Thyroid gland (tissue), 4 donors: ENCODE measurements at places on chromosomes 5 and 9.

GRCh38 chr5:171188016-171188415, 121.0 kb upstream of the TLX3 start:
- DNase-seq, result no peak

DNA sequence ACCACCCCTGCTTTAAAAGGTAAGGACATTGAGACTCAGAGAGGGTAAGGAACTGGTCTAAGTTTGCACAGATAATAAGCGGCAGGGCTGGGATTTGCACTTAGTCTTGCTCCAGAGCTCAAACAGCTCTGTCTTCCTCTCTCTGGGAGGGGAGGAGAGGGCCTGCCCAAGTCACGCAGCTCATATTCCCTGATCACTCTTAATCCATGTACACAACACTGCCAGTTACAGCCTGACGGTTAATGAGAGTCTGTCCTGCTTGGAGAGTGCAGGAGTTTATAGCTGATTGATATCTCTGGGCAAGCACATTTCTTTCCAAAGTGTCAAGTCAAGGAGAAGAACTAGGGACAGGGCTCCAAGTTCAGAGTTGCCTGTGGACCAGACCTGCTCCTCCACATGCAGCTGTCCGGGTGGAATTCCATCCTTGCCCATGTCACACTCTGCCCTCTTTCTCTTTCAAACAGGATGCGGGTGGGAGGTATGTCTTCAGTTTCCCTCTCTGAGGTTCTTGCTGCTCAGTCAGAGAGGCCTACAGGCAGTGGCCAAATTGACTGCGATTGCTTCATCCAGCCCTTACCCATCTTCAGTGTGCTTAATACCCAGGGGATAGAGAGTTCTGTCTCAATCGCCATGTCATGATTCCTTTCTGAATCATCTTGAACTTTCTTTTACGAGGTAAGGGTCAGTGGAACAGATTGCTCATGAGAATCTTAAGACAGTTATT, 54.5 kb downstream of the GALNT12 start:
- no peak for DNase-seq

GRCh38 chr5:158473016-158473635, 614.2 kb upstream of the CLINT1 start:
- DNase-seq, result no peak

- no peak for DNase-seq
These were observed 24.4 kb upstream of the RASA1 start for GRCh38 chr5:87243161-87243844.

GRCh38 chr9:73091909-73092308, 59.8 kb upstream of the ANXA1 start:
- no peak for DNase-seq

GRCh38 chr5:132281856-132282614, 12.2 kb upstream of the SLC22A4 start:
- DNase-seq, result no peak

DNA sequence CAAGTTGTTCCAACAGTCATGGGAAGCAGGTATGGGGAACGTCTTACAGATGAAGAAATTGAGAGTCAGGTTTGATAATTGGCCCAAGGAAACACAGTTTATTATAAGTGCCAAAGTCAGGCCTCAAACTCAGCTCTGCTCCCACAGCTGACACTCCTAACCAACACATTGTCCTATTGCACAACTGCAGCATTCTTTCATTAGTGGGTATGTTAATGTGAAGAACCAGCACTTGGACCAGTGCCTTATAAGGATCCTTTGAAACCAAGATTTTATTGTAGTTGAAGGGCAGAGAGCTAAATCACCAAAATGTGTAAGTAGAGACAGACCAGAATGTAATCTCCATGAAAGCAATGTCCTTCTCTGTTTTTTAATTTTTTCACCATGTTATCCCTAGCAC, 56.1 kb downstream of the GRIA1 start:
- DNase-seq, result no peak

- DNase-seq, result no peak
These were observed 71.5 kb downstream of the NR6A1 start for GRCh38 chr9:124699575-124699974.

GRCh38 chr9:34689116-34689470, 2.0 kb downstream of the CCL19 start:
- DNase-seq, result no peak

GRCh38 chr9:107208121-107208520, 75.0 kb upstream of the RAD23B start:
- no peak for DNase-seq

GRCh38 chr9:101443364-101443771, 7.8 kb upstream of the ALDOB start:
- no peak for DNase-seq

DNA sequence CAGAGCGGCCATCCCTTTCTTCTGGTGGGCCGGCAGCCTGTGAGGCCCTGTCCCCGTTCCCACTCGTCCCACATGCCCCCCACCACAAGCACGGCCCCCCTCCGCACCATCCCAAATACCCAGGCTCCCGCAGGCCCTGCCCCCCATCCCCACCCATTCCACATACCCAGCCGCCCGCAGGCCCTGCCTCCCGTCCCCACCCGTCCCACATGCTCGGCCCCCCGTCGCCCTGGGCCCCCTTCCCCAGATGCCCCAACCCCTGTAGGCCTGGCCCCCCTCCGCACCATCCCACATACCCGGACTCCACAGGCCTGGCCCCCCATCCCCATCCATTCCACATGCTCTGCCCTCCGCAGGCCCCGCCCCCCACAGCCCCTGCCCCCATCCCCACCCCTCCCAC, 11.5 kb downstream of the SLC6A19 start:
- no peak for DNase-seq

GRCh38 chr5:132381614-132382013, 12.1 kb downstream of the SLC22A5 start:
- no peak for DNase-seq

DNA sequence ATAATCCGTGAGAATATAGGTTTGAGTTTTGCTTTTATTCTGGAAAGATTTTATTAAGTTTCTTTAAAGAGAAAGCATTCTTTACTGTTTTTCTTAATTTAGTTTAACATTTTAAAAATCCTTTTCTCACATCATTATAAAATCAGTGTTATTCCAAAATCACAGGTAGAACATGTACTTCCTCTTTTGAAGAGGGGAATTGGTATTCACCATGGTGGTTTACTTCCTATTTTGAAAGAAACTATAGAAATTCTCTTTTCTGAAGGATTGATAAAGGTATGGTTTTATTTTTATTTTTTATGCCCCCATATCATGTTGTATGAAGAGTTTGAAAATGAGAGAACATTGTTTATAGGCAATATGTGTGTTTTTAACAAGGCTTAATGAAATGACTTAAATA, 43.0 kb downstream of the MTREX start:
- DNase-seq, result no peak

GRCh38 chr5:172714491-172715420, 56.2 kb downstream of the DUSP1 start:
- peak; percentile 66 for DNase-seq

- DNase-seq, result no peak
These were observed 34.5 kb downstream of the CEP72 start for GRCh38 chr5:646396-647201.

DNA sequence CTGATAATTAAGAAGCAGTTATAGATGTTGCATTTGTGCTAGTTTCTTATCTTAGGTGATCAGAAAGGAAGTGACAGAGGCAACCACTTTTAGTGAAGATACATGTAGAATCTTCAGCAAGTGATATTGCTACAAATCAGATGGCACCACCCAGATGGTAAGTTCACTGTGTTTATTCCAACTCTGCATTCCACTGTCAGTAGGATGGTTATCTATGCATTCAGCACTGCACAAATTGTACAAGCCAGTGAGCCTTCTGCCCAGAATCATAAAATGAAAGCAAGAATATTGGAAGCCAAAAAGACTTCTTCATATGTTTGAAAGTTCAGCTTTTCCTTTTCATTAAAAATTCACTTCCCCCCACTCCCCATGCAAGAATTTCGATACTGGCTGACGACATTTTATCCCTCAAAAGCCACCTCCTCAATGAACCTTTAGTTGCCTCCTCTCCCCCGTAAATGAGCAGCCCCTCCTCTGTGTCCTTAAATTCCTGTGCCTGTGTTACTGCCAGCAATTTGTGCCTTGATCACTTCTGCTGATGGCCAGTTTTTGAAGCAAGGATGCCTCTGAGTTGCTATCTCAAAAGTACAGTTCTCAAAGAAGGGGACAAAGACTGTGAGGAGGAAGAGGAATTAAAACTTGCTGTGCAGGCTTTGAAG, 91.6 kb downstream of the ZSWIM6 start:
- DNase-seq, result peak; percentile 6

DNA sequence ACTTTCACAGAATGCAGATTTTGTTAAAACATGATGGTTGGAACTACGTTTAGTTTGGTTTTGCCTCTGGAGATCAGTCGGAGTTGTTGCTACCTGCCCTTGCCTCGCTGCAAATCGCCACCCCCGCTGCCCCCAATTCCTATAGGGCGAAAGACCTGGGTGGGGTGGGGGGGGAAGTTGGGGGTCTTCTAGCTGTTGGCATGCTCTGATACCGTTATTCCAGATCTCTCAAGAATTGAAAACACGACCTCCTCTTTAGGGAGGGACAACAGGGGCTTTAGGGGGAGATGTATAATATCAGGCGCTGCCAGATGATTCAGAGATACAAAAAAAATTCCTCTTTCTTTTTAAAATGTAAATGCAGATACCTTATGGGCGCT, 36.4 kb upstream of the NFIB start:
- no peak for DNase-seq

DNA sequence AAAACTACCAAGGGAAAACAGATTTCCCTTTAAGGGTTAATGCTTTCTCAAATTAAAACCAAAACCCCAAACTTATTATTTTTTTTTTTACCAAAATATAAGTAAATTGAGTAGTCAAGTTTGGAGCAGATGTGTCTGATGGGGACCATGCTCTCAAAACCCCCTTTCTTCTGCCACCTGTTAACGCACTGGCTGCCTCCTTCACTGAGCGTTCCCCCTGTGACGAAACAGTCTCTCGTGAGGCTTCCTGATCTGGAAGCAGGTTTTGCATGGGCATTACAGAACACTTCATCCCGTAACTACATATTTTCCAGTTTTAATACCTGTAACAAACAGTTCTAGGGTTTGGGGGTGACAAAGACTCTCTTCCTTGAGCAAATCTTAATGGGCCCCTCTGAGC, 59.4 kb downstream of the ANKH start:
- DNase-seq, result no peak

- no peak for DNase-seq
These were observed 164.6 kb downstream of the CARTPT start for GRCh38 chr5:71883742-71884103.

- no peak for DNase-seq
These were observed 244.4 kb upstream of the RAI14 start for GRCh38 chr5:34411470-34412346.

DNA sequence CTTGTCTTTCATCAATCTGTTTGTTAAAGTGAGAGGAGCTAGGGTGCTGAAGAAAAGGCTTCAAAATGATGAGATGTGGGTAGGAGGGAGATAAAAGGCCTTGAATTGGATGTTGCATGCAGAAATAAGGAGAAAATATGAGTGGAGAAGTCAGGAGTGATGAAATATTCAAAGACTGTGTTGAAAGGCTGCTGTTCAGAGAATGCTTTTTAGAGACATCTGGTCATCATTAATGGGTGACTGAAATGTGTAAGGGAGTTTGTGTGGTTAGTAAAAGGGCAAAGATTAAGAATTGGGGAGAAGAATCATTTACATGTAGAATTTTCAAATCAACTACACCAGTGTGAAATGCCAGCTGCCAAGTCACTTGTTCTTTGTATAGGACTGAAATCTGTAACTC, 383.9 kb downstream of the MAT2B start:
- DNase-seq, result no peak

DNA sequence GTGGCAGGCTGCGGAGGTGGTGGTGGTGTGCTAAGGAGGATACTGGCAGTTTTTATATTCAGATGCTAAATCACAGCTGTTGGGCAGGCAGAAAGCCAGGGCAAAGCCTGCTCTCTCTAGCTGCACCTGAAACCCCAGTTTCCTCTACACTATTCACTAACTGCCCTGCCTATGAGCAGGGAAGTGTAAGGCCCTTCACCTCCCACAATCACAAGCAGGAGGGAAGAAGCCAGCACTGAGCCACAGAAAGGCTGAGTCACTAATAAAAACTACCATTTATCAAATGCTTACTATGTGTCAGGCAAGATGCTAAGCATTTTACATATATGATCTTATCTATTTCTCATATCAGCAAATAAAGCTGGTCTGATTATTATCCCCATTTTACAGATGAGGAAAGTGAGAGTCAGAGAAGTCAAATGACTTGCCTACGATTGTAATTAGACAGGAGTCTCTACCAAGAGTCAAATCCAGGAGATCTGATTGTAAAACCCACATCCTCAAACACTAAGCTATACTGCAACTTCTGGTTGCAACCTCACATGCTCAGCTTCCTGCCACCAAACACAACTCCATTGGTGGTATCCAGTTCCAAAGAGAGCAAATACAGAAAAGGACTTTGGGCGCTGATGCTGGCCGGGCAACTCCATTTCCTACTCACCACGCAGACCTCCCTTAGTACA, 17.7 kb upstream of the IL6ST start:
- no peak for DNase-seq

DNA sequence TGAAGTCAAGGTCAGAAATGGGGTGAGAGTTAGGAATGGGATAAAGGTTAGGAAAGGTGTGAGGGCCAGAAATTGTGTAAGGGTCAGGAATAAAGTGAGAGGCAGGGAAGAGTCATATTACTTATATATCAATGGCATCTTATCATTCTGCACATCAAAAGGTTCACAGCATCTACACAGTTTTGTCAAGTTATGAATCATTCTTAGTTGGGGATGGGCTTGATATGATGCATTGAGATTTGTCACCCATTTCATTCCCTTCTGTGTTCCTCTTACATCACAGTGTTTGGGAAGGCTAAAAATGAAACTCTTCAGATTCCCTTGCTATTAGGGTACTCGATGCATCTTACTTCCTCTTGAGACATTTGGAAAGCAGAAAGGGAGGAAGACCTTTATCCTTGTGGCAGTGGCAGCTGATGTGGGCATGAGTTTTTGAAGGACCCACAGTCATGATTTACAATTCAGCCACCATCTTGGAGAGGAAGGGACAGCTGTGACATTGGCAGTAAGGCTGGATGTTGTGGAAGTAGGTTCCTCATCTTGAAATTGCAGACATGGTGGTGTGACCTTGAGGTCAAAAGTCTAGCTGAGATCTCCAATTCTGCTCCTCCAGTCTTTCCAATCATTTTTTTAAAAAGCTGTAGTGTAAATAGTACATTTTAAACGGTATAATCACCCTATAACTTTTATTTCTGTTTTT, 24.2 kb upstream of the NPR3 start:
- DNase-seq, result no peak

DNA sequence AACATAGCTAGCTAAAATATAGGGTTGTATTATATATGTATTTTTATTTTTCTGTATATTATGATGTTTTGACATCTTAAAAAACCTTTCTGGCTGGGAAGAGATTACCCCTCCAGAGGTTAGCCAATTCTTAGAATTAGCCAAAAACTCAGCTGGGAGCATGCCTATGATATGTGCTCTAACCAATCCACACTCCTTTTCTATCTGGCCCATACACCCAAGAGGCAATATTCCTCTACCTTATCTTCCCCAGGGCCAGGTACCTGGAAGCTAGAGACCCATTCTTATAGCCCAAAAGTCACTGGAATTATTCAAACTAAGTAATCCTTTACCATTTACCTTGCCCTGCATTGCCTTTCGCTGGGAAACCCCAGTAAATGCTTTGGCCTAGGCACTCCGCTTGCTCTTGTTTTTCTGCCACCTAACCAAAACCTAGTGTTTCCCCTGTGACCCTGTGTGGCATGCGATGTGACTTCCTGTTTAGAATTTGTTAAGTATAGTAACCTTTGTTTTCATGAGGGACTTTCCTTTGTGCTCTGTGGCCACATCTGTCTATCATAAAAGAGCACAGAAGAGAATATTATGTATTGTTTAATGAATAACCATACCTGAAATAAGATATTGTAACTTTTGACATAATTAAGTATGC, 37.4 kb downstream of the CSNK1G3 start:
- no peak for DNase-seq
